NCI-H345 (cell line): ENCODE measurements at places on chromosomes 3 and 15.

DNA sequence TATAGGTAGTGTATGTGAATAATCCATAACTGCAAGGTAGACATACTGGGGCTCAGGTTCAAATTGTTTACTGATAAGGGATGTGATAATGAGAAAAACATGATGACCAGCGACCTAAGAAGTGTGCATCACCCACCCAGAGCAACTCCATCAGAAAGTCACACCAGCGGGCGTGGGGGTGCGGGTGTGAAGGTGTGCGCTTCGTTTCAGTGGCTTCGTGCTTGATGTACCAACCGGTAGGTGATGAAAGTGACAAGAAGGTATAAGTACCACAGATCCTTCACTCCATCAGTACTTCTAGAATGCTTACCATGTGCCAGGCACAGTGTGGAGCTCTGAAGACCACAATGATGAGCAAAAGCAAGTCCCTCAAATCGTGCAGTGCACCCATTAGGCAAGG lies 11.2 kb downstream of the ANP32A start:
- no peak for DNase-seq

DNA sequence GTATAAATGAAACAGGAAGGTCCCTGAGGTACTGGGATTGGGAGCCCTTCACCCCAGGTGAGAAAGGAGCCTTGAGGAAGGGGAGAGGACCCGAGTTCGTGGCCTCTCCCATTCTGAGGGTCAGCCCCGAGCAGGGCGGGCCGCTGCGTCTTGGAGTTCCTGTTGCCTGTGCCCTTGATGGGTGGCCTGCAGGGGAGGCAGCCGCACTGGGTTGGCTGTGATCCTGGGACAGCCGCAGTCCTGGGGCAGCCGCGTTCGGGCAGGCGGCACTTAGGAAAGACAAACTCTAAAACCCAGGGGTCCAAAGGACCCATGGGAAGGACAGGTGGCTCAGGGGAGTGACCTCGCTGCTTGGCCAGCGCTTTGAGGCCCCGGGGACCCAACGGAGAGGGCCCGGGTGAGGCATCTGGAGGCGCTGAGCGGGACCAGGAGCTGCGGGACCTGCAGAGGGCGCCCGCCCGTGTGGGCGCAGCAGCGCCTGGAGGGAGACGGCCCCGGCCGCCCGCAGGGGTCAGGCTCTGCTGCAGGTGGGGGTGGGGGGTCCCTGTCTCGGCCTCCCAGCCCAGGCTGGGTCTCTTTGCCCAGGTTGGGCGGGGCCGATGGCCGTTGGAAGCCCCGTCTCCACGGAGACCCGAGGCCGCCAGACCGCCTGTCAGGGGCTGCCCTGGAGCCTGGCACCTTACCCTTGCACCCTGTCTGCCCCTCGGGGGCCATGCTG lies 65.1 kb downstream of the HMCES start:
- peak; percentile 1 for DNase-seq

- no peak for DNase-seq
These were observed 12.1 kb downstream of the GALNT15 start for GRCh38 chr3:16186565-16186964.

DNA sequence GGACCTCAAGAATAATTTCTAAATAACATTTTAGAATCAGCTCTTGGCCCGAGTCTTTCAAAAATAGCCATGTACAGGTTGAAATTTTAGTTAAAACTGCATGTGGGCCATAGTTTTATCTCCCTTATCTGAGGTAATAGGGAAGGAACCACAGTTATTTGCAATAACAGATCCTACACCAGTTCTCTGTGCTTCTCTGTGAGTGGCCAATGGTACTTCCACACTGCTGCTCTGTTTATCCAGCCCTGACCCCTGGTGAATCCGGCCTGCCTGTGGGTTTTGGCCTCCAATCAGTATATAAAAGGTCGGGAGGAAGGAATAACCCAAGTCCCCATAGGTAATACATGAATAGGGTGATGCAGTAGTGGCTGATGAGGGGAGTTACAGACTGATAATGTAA lies 48.0 kb upstream of the TNIK start:
- DNase-seq: no peak

GRCh38 chr15:32704395-32704981 lies 13.3 kb upstream of the GREM1 start:
- no peak for DNase-seq

DNA sequence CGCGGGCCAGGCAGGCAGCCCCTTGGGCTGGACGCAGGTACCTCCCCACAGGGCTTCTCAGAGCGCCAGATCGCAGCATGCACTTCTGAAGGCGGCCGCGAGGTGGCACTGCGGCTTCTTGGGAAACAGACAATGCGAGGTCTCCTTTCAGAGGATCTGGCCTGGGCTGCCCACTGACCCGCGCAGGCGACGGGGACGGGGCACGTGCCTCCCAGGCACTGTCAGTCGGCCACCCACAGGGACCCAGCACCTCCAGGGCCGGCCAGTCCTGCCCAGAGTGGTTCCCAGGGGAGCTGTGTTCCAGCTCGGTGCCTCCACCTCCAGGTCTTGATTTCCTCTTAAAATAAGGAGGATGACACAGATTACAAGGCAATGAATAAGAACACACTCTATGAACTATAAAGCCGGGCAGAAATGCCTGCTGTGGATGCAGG lies 24.4 kb upstream of the TXNRD3 start:
- peak; percentile 65 for DNase-seq

DNA sequence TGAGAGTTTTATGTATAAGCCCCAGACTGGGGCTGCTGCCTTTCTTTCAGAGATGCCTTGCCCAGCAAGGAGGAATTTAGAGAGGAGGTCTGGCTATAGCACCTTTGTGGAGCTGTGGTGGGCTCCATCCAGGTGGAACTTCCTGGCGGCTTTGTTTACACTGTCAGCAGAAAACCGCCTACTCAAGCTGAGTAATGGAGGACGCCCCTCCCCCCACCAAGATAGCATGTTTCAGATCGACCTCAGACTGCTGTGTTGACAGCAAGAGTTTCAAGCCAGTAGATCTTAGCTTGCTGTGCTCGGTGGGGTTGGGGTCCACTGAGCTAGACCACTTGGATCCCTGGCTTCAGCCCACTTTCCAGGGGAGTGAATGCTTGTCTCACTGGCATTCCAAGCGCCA lies 155.6 kb downstream of the STXBP5L start:
- DNase-seq: no peak
